H1 (cell line): ENCODE measurements at places on chromosomes 16 and 17.
A peak's percentile ranks its signal among the peaks of the same experiment; 100 is the strongest.

DNA sequence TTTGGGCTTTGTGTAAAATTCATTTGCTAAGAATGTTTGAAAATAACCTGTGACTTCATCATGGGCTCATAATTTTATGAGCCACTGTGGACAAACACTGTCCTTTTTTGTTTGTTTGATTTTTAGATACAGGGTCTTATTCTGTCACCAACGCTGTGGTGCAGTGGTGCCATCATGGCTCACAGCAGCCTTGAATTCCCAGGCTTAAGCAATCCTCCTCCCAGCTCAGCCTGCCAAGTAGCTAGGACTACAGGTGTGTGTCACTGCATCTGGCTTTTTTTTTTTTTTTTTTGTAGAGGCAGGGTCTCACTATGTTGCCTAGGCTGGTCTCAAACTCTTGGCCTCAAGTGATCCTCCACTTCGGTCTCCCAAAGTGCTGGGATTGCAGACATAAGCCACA, 8.3 kb downstream of the TEX2 start:
- no peak for DNase-seq

DNA sequence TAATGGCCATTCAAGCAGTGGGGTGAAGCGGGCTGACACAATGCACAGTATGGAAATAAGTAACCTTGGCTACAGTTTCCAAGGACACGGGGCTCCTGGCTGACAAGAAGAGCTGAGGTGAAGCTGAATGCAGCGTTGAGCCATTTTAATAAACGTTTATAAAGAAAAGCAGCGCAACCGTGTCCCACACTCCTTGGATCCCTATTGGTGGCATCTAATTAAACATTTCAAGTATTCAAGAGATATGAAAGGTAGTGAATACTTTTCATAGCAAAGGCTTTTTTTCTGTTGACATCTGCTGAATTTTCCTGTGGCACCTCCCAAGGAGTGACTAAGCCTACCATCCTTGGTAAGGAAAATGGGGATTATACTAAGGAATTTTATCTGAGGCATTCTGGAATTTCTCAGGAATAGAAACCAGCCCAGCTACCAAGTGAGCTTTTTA, 26.5 kb downstream of the DUSP14 start:
- no peak for DNase-seq

GRCh38 chr17:21289175-21289901, 4.8 kb downstream of the MAP2K3 start:
- no peak for DNase-seq

DNA sequence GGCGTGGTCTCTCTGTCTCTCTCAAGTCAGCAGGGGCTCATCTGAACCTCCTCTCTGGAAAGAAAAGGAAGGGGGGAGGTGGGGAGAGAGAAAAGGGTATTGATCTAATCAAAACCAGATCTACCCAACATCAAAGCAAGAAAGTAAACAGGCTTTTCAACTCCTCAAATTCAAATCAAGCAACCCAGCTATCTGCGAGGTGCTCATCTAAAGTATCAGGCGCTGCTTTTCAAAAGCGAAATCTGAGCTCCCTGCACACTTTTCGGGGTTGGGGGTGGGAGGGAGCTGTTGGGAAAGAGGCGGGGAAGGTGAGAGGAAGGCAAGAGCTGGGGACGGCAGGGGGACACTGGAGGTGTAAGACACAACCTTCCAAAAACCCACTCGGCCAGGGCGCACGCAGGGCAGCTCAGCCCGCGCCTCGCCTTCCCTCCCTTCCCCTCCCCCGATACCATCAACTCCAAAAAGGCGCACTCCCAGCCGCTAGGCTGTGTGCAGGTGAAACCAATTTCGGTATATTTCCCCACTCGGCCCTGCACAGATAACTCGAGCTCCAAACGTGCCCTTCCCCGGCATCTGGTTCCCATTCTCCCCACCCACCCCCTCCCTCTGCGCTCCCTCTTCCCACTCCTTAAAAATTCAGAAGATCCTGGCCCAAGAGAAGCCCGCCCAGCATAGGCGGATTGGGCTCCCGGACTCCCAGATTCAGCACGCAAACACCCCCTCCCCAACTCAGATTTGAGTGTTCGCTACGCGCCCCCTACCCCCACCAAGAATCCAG, 2.6 kb downstream of the AXIN2 start:
- no peak for DNase-seq

GRCh38 chr17:77306790-77307478, 166.2 kb downstream of the SEC14L1 start:
- no peak for DNase-seq

DNA sequence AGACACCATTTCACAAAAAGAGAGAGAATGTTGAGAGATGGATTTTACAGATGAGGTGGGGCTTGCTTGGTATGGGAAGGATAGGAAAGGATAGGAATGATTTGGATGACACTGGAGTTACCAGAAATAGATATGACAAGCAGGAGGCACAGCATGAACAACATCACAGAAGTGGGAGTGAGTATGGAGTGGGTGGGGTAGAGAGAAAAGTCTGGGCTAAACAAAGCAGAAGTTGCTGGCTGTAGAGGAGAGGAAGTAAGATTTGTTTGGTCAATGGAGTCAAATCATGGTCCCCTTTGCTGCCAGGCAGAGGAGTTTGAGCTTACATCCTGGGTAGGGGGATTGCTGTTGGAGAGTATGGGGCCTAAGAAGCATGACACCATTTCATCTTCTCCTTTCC, 101.7 kb downstream of the VAT1L start:
- no peak for DNase-seq

DNA sequence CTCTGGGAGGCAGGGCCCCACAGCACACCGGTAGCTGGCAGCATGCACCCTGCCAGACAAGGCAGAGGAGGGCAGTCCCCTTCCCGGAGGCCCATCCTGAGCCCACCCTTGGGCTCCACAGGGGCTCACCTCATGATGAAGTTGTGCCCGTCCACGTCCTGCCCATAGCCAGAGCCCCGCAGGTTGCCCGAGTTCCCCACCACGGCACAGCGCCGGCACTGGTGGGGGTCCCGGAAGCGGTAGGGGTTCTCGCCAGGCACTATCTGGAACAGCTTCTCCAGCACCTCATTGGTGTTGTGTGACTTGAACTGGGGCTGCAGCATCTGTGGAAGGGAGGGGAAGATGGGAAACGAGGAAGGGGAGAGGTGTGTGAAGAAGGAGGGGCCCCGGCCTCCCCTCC, 44.0 kb downstream of the ST3GAL2 start:
- DNase-seq = no peak

DNA sequence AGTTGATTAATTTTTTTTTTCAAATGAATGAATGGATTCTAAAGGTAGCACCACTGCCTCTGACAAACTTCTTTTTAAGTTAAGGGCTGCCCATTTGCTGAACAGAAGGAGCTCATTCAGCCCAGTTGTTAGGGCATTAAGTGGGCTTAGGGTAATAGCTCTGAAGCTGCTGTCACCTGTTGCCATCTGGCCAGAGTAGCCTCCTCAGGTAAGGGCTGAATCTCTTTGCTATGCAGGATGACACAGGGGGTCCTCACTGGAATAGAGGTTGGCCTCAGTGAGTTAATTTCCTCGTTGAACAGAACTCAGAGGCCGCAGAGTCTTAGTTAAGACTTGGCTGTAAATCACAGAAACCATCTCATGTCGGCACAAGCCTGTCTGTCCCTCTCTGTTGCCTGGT, 232.8 kb downstream of the CCDC182 start:
- DNase-seq = no peak

DNA sequence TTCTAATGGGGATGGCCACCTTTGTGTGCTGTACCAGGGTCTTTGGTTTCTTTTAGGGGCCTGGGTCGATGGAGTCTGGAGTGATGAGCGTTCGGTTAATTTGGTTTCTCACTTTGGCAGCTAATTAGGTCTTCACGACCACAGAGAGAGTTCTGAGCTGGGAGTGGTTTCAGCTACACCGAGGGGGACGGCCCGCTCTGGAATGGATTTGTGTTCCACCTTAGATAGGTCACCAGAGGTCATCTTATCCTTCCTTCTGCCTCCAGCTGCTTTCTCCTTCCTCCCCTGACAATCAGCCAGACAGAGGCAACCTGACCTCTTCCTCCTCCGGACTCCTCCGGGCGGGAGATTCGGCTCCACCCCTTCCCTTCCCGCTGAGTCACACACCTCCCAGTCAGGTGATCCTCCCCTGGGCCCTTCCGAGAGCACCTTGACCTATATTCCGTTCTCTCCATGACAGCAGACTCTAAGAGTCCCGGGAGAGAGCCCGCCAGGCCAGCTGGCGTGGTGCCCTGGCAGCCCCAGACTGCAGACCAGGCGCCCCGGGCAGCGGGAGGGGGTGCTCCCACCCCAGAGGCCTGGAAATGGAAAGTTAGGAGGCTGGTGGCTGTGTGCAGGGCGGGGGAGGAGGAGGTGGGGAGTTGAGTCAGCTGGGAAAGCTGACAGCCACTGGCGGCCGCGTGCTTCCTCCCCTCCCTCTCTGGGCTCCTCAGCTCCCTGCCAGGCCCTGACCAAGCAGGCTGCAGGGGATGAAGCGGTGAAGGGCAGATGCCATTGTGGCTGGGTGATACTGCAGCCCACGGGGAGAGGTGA, 44.7 kb downstream of the CHD9 start:
- peak; percentile 93 for DNase-seq

DNA sequence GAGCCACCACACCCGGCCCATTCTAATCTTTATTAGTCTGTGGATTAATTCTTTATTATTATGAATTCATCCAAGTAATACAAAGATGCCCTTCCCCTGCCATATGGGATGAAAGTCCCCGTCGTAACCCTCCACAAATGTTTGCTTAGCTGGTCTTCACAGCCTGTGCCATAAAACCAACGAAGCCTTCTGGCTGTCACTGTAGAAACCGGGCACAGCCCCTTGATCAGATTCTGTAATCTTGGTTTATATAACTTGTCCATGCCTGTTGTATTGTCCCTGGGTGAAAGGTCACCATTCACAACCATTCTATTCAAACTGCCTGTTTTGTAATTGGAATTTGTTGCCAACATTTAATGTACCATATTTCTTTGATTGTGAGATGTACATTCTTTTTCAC, 66.5 kb downstream of the ATP2C2 start:
- no peak for DNase-seq

DNA sequence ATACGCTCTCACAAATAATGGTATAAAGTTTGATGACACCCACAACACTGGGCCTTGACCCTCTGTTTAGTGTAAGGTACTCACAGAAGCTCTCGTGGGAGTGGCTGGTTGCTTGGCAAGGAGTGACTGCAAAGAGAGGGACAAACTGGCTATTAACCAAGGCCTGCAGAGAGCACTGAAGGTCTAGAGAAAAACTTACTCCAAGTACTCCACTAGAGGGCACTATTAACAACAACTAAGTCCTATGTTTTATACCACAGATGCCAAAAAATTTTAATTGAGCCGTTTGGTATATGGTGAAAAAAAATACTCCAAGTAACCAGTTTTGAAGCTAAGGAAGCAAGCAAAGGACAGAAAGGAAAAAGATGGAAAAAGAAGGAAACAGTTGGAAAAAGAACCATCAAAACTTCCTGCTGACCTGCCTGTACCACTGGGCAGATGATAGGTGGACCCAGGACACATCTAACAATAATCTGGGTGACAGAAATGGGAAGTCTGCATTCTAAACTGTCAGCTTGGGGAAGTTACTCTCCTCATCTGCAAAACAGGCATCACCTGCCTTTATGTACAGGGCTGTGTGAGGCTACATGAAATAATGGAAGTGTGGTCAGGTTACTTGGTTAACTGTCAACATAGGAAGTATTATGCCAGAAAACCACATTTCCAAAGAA, 23.2 kb downstream of the DYNC1LI2 start:
- DNase-seq = no peak

GRCh38 chr17:28327709-28328108, 7.6 kb downstream of the IFT20 start:
- DNase-seq = no peak

- no peak for DNase-seq
Measured at GRCh38 chr17:59785091-59785799, 77.8 kb downstream of the VMP1 start.

- DNase-seq = peak; percentile 88
Measured at GRCh38 chr16:67663151-67663876, 2.6 kb downstream of the PARD6A start.

- DNase-seq = no peak
Measured at GRCh38 chr17:78242024-78242742, 10.8 kb downstream of the TMEM235 start.

- no peak for DNase-seq
Measured at GRCh38 chr16:65725156-65725845, 603.4 kb upstream of the CDH11 start.

- DNase-seq = peak; percentile 96
Measured at GRCh38 chr16:84672276-84673202, 24.2 kb downstream of the KLHL36 start.

GRCh38 chr16:85369741-85370528, 243.2 kb upstream of the GSE1 start:
- no peak for DNase-seq

GRCh38 chr17:21467739-21468490, 91.8 kb downstream of the KCNJ12 start:
- no peak for DNase-seq
